Endodermal cell (in vitro differentiated cells): ENCODE measurements at places on chromosomes 3 and 15.

GRCh38 chr3:42654331-42655201, 1.1 kb downstream of the ZBTB47 start:
- H3K4me1 ChIP-seq: peaks cover 10% of the 10 kb centered on the region
- peak overlapping the region; percentile 82 for H3K27ac ChIP-seq
- peak overlapping the region; percentile 80 for H3K4me3 ChIP-seq
- H3K27me3 ChIP-seq: no peaks in the 10 kb centered on the region
- DNase-seq: peak; percentile 95
- H3K36me3 ChIP-seq: no peaks in the 10 kb centered on the region

DNA sequence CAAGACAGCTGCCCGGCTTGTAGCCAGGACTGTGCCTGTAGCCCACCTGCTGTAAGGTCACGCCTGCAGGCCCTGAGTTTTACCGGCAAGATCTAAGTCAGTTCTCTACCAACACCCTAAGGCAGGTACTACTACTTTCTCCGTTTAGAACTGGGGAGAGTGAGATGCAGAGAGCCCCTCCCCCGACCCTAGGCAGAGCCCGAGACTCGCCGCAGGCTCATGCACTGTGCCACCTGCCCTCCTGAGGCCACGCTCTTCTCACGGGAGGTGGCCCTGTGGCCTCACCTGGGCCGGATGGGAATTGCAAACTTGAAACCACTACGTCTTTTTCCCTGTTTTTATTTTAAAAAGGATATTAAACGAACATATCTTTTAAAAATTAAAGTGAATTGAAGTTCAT, 36.9 kb upstream of the PCSK6 start:
- no peak overlapping the region for H3K4me3 ChIP-seq
- no peaks in the 10 kb centered on the region for H3K36me3 ChIP-seq

- H3K36me3 ChIP-seq: peaks cover 80% of the 10 kb centered on the region
- H3K27me3 ChIP-seq: no peaks in the 10 kb centered on the region
- no peak for DNase-seq
- H3K4me3 ChIP-seq: no peak overlapping the region
Observed at GRCh38 chr3:126459111-126459762, 16.5 kb downstream of the ZXDC start.

DNA sequence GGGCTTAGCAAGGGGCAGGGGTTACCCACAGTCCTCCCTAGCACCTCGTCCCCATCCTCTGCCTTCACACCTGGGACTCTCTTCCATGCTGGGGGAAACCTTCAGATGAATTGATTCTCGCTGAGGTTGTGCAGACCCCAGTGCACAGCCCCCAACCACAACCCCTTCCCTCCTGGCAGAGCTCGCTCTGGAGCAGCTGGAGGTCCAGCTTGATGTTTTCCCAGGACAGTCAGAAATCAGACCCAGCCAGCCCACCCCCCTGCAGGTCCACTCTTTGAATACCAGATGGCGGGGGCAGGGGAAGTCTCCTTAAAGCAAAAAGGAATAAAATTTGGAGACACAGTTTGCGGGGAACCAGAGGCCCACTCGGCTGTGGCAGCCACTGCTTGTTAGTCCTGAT, 234.4 kb downstream of the XXYLT1 start:
- H3K4me3 ChIP-seq: no peak overlapping the region
- H3K27me3 ChIP-seq: no peaks in the 10 kb centered on the region
- H3K27ac ChIP-seq: no peak overlapping the region
- peaks cover 9% of the 10 kb centered on the region for H3K4me1 ChIP-seq
- H3K36me3 ChIP-seq: no peaks in the 10 kb centered on the region

DNA sequence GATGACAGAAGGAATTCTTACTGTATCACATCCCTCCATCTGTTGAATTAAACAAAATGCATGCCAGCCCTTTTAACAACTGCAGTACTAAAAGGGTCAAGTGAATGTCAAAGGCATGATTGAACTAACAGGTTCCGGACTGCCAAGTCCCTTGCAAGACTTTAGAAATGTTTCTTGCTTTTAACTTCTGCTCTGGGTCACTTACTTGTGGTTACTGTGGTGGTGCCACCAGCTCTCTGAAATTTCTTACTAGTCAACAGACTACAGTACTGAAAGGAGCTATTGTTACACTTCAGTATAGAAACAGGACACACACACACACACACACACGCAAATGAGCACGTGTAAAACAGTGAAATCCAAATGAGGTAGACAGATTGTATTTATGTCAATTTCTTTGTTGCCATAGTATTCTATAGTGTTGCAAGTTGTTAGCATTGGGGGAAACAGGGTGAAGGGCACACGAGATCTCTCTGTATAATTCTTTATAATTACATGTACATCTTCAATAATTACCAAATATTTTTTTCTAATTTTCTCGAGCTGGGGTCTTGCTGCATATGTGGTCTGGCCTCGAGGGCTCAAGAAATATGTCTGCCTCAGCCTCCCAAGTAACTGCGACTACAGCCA, 79.9 kb upstream of the SLC25A26 start:
- H3K36me3 ChIP-seq: no peaks in the 10 kb centered on the region
- no peaks in the 10 kb centered on the region for H3K27me3 ChIP-seq
- DNase-seq: no peak
- no peaks in the 10 kb centered on the region for H3K4me1 ChIP-seq

- H3K27ac ChIP-seq: no peak overlapping the region
- no peaks in the 10 kb centered on the region for H3K36me3 ChIP-seq
- H3K4me3 ChIP-seq: no peak overlapping the region
- H3K27me3 ChIP-seq: peaks cover 8% of the 10 kb centered on the region
- H3K4me1 ChIP-seq: no peaks in the 10 kb centered on the region
- no peak for DNase-seq
Observed at GRCh38 chr15:101048176-101048575, 129.0 kb downstream of the LRRK1 start.

DNA sequence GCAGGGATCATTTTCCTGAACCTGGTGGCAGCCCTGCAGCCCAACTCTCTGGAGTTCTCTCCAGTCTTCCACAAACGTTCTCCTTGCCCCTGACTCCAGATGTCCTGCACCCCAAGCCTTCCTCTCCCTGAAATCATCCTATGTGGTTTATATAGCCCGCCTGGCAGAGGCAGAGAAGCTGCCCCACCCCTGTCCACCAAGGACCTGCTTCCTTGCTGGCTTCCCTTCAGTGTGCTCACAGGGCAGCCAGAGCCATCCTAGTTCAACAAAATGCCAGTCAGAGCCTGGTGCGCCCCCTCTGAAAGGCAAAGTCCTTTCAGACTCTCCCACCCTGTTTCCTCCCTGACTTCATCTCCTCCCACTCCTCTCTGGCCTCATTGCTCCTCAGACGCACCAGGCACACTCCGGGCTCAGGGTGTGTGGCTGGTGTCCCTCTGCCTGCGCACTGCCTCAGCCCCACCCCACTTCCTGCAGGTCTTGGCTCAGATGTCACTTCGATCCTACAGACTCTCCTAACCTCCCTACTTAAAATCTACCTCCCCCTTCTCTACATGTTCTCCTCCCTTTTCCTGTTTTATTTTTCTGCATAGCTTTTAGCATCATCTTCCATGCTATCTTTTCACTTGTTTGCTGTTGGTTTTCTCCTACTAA, 5.9 kb downstream of the KBTBD13 start:
- H3K4me1 ChIP-seq: peaks cover 23% of the 10 kb centered on the region
- H3K4me3 ChIP-seq: no peak overlapping the region
- no peaks in the 10 kb centered on the region for H3K27me3 ChIP-seq
- peak; percentile 81 for DNase-seq

GRCh38 chr3:158470944-158471638, 99.9 kb upstream of the MLF1 start:
- H3K27me3 ChIP-seq: no peaks in the 10 kb centered on the region
- H3K36me3 ChIP-seq: no peaks in the 10 kb centered on the region
- H3K4me1 ChIP-seq: no peaks in the 10 kb centered on the region
- DNase-seq: no peak
- no peak overlapping the region for H3K4me3 ChIP-seq
- H3K27ac ChIP-seq: no peak overlapping the region

DNA sequence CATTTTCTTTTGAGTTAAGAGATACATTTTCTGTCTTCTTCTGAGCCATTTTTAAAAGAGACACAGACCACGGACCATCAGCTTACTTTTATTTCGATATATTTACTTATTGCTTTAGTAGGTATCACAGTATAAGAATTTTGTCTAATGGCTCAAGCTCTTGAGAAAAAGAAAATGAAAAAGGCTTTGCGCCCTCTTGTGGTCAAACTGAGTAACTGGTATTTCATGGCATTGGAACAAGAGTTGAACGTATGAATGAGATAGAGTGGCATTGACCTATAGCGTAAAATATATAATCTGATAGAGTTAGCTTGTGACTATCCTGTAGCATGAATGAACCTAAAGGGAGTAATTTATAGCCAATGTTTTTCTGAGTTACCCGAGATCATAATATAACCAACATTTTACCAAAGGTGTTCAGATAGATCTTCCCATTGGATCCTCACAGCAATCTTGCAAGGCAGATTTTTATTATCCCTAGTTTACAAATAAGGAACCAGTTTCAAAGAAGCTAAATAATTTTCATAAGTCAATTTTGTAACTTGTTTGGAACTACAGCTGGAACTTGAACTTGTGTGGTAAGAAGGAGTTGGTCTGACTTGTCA, 154.6 kb downstream of the POLR2M start:
- H3K4me3 ChIP-seq: no peak overlapping the region
- no peaks in the 10 kb centered on the region for H3K36me3 ChIP-seq
- H3K27me3 ChIP-seq: no peaks in the 10 kb centered on the region
- DNase-seq: no peak
- H3K4me1 ChIP-seq: no peaks in the 10 kb centered on the region

DNA sequence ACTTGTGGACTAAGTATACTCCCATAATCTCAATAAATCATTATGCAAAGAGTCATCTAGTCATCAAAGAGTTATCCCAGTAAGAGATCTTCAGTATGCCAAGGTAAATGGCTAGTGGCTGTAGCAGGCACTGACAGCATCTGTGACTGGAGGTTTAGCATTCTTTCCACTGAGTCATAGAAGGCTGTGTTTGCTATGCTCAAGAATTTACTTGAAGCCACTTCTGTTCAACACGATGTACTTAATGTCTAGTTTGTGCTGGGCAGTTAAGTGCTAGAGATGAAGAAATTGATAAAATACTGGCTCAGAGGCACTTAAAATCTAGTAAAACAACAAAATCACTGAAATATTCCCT, 13.0 kb downstream of the ZBED2 start:
- no peak for DNase-seq
- no peak overlapping the region for H3K27ac ChIP-seq
- no peak overlapping the region for H3K4me3 ChIP-seq
- H3K4me1 ChIP-seq: no peaks in the 10 kb centered on the region

- peaks cover 20% of the 10 kb centered on the region for H3K36me3 ChIP-seq
- H3K4me1 ChIP-seq: no peaks in the 10 kb centered on the region
- no peak overlapping the region for H3K4me3 ChIP-seq
- no peak for DNase-seq
- no peak overlapping the region for H3K27ac ChIP-seq
- H3K27me3 ChIP-seq: no peaks in the 10 kb centered on the region
Observed at GRCh38 chr3:51686512-51687215, 15.6 kb downstream of the TEX264 start.

- DNase-seq: no peak
- H3K4me3 ChIP-seq: no peak overlapping the region
- H3K27ac ChIP-seq: no peak overlapping the region
- H3K4me1 ChIP-seq: no peaks in the 10 kb centered on the region
Observed at GRCh38 chr3:17544632-17545031, 197.8 kb downstream of the TBC1D5 start.

DNA sequence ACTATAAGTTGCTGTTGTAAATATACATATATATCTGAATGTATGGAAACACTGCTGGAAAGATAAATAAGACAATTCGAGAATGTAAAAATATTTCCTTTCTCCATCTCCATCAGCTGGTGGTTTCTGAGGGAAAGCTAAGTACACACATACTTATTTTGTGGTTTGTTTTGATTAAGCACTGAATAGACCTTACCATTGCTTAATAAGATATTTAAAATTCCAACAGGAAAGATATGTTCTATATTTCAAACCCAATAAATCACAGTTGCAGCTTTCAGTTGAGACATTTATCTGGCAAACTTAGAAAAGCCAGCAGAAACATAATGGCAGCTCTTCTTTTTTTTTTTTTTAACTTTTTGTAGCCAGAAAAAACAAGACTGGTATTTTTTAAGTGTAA, 160.4 kb downstream of the VGLL3 start:
- no peaks in the 10 kb centered on the region for H3K27me3 ChIP-seq
- no peak overlapping the region for H3K27ac ChIP-seq
- no peak overlapping the region for H3K4me3 ChIP-seq
- H3K4me1 ChIP-seq: no peaks in the 10 kb centered on the region
- H3K36me3 ChIP-seq: no peaks in the 10 kb centered on the region
- DNase-seq: no peak

DNA sequence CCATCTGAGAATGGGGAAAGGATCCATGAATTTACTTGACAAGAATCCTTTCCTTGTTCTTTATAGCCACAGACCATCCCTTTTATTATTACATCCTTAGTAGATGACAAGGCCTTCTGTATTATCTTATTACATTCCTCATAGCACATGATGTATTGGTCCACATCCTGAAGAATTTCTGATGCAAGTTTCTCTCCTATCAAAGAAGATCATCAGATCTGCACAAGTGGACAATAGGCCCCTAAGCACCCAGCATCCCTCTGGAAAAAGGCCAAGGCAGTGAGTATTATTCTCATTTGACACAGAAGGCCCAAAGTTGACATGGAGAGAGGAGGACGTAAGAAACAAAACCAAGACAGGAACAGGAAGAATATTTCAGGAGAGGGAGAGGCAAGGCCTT, 31.4 kb downstream of the MYL3 start:
- no peak overlapping the region for H3K27ac ChIP-seq
- DNase-seq: no peak
- no peak overlapping the region for H3K4me3 ChIP-seq

DNA sequence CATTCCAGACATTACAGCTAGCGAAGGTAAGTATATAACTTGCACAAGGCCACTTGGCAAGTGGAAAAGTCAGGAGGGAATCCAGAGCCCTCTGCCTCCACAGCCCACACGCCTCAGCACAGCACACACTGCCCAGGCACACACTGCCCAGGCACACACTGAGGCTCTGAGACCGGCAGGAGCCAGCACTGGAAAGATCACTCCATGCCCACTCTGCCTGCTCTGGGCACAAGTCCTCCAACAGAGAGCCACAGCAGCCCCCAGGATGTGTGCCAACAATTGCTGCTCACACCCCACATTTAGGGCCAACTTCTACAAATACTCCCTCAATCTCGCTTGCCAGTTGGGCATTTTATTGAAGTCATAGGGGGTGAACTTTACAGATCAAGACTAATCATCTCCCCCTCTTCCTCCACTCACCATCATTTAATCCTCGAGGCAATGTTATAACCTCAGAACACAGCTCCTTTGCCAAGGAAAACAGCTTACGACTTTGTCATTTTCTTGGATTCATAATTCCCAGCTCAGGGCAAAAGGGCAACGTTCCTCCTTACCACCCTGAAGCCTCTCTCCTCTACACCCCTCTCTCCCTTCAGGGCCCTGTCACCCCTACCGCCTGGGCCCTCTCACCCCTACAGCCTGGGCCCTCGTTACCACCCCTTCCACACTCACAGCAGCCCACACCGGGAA, 53.0 kb upstream of the TPM1 start:
- H3K4me1 ChIP-seq: no peaks in the 10 kb centered on the region
- H3K4me3 ChIP-seq: no peak overlapping the region
- DNase-seq: no peak

- H3K36me3 ChIP-seq: no peaks in the 10 kb centered on the region
- no peaks in the 10 kb centered on the region for H3K4me1 ChIP-seq
- no peaks in the 10 kb centered on the region for H3K27me3 ChIP-seq
- DNase-seq: no peak
- no peak overlapping the region for H3K27ac ChIP-seq
Observed at GRCh38 chr3:72169561-72170472, 384.9 kb upstream of the PROK2 start.
